ENCODE measurements at places on chromosomes 4 and X. TPM values are rescaled to one million over a fixed set of nuclear protein-coding genes. Genes with fewer than 3 reads are reported as not detected.
A peak's percentile ranks its signal among the peaks of the same experiment; 100 is the strongest.

Gene CT55
- 4.4 TPM for total RNA-seq

Gene XIAP
- 30.2 TPM for total RNA-seq

Gene GLUD2
- 176 TPM for total RNA-seq

Gene CENPVL3
- total RNA-seq: 35.6 TPM

Gene TECRL
- not detected for total RNA-seq

Gene PCDH7
- 2.4 TPM for total RNA-seq

Gene PASD1
- total RNA-seq: 34.1 TPM

DNA sequence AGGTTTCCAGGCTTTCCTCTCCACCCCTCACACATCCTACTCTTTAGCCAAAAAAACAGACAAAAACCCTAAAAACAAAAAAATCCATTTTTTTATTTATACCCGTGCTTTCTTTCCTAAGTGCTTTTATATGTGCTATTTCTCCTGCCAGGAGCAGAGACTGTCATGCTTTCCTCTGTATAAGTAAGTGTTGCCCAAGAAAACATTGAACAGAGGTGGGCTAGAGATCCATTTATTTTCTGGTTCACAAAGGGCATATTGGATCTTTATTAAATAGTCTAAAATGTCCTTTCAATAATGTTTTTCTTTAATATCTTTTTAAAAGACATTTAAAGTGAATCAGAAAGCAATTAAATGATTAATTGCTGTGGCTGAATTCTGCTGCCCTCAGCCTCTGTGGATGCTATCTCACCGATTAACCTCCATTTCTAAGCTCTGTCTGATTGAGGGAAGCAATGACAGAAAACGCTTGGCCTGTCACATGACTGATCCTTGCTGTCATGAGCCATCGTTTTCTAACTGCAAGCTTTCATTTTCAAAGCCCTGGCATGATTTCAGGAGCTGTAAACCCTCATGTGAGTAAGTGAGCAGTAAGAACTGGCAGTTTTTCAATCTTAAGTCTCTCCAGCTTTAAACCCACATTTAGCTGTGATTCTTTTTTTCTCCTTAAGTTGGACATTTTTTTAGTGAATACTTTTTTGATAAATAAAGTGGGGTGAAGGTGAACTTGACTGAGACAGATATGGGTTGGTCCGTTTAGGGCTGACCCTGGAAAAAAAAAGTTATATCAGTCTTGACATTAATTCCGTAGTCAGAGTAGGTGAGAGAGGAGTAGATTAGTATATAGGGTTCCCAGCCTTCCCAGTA is 180.7 kb upstream of the PGRMC2 start:
- peaks cover 7% of the 10 kb centered on the region for H3K4me1 ChIP-seq
- peak overlapping the region; percentile 15 for H3K27ac ChIP-seq
- H3K4me3 ChIP-seq: no peak overlapping the region

DNA sequence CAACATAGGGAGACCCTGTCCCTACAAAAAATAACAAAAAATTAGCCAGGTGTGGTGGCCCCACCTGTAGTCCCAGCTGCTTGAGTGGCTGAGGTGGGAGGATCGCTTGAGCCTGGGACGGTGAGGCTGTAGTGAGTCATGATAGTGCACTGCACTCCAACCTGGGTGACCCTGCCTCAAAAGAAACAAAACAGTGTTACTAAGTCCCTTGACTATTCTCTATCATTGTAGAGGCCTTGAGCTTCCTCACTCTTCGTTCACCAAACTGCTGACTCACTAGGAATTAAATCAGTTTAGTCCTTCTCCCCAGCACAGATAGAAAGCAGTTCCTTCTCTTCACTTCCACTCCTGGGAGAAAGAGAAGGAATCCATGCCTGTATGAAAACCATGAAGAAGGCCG is 14.5 kb downstream of the CDS1 start:
- H3K27me3 ChIP-seq: no peaks in the 10 kb centered on the region
- peaks cover 4% of the 10 kb centered on the region for H3K4me1 ChIP-seq
- H3K36me3 ChIP-seq: no peaks in the 10 kb centered on the region

DNA sequence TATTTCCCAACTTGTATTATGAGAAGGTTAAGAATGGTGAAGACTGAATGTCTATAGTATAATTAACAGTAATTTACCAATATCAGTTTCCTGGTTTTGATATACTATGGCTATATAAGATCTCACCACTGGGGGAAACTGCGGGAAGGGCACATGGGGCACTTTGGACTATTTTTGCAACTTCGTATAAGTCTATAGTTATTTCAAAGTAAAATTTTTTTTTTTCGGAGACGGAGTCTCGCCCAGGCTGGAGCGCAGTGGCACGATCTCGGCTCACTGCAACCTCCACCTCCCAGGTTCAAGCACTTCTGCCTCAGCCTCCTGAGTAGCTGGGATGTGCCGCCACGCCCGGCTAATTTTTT is 46.1 kb downstream of the CXorf58 start:
- DNase-seq: no peak
- H3K27ac ChIP-seq: no peak overlapping the region
- no peaks in the 10 kb centered on the region for H3K36me3 ChIP-seq
- no peak overlapping the region for H3K4me3 ChIP-seq
- H3K4me1 ChIP-seq: no peaks in the 10 kb centered on the region

- H3K36me3 ChIP-seq: no peaks in the 10 kb centered on the region
- no peaks in the 10 kb centered on the region for H3K4me1 ChIP-seq
- H3K27me3 ChIP-seq: no peaks in the 10 kb centered on the region
- H3K4me3 ChIP-seq: no peak overlapping the region
- no peak overlapping the region for H3K27ac ChIP-seq
- DNase-seq: no peak
Observed at GRCh38 chrX:31268359-31268758, 196.5 kb upstream of the FTHL17 start.

- no peak for DNase-seq
- no peaks in the 10 kb centered on the region for H3K36me3 ChIP-seq
- no peak overlapping the region for H3K4me3 ChIP-seq
- no peak overlapping the region for H3K27ac ChIP-seq
Observed at GRCh38 chr4:153098427-153098826, 105.8 kb upstream of the TRIM2 start.

DNA sequence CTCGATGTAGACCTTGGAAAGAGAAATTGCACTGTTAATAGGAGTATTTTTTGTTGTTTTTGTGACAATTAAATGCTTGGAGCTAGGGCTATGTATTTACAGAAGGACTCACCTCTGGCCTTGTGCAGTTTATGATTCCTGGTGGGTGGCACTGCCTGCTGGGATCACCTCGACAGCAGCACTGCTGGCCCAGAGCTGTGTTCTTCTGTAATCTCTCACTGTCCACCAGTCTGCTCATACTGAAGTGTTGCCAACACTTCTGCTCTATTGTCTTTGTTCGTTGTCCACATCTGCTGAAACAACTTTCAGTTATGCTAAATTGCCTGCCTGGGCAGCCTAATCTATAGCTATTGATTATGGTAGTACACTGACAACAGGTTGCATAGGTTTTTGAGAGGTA is 194.4 kb upstream of the ANK2 start:
- no peak for DNase-seq
- H3K4me3 ChIP-seq: no peak overlapping the region
- no peaks in the 10 kb centered on the region for H3K4me1 ChIP-seq
- H3K27ac ChIP-seq: no peak overlapping the region

DNA sequence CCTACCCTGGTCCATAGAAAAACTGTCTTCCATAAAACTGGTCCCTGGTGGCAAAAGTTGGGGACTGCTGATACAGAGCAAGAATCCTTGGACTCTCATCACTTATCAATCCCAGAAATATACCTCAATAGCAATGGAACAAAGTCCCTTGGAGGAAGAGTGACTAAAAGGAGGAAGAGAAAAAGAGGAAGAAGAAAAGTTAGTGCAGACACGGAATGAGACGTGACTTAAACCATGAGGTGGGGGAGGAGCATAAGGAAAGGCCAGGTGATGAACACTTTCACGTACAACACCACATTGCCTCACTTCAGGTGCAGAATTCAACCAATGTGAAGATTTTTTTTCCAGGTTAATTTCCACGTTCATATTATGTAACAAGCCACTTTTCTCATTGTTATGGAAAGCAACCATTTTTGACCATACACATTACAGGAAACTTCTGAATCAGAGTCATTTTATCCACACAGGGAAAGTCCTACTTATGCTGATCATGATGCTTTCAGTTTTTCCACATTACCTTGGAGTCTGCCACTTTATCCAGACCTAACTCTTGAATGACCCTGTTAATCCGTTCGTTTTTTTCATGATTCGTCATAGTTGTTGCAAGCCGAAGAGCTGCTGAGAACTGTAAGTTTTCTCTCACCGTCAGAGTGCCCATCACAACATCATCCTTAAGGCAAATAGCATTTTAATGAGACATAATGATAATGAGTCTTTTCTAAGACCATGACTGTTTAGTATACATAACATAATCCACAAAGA is 27.7 kb downstream of the ABCG2 start:
- H3K36me3 ChIP-seq: no peaks in the 10 kb centered on the region
- no peak overlapping the region for H3K4me3 ChIP-seq
- H3K4me1 ChIP-seq: no peaks in the 10 kb centered on the region
- H3K27ac ChIP-seq: no peak overlapping the region

DNA sequence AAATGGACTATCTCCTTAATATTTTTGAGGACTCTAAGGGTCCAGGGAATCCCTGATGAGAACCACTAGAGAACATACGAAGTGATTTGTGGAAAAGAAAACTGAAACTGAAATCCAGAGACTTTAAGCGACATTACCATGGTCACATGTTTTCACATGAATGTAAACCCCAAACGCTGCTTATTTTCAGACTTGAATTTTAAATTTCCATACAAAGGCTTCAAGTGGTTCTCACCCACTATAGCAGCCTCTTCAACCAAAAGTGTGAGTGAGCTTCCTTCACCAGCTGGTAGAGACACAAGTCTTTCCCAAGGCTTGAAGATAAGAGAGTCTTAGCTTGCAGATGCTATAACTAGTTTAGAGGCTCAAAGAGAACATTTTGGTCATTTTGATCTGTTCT is 232.7 kb downstream of the MGST2 start:
- H3K4me3 ChIP-seq: no peak overlapping the region
- no peaks in the 10 kb centered on the region for H3K27me3 ChIP-seq
- peaks cover 9% of the 10 kb centered on the region for H3K4me1 ChIP-seq
- H3K36me3 ChIP-seq: no peaks in the 10 kb centered on the region
- H3K27ac ChIP-seq: no peak overlapping the region

DNA sequence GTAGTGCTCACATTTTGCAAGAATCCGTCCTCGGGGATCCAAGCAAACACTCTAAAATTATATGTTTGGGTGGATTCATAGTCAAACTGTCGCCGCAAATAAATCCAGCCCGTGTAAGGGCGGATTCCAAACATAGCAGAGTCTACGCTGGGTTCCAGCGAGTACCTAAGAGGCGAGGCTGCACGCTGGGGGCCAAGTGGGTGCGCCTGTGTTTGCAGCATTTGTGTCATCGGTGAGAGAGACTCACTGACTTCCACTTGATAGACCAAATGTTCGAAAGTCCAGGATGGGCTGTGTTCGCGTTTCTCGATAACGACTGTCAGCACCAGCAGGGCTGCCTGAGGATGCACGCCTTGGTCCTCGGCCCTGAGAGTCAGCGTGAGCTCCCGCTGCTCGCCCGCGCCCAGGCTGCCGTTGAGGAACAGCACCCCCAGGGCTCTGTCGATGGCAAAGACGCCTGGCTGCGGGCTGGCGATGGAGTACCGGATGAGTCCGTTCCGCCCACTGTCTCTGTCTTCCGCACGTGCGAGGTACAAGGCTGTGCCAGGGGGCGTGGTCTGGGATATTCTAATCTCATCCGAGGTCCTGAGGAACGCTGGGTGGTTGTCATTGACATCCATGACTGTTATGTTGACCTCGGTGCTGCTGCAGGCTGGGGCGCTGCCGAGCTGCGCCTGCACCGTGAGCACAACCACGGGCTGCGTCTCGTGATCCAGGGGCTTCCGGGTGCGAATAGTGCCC is 158.7 kb downstream of the DCHS2 start:
- peak overlapping the region; percentile 57 for H3K4me3 ChIP-seq
- H3K27ac ChIP-seq: no peak overlapping the region
- no peaks in the 10 kb centered on the region for H3K27me3 ChIP-seq
- peaks cover 9% of the 10 kb centered on the region for H3K4me1 ChIP-seq

DNA sequence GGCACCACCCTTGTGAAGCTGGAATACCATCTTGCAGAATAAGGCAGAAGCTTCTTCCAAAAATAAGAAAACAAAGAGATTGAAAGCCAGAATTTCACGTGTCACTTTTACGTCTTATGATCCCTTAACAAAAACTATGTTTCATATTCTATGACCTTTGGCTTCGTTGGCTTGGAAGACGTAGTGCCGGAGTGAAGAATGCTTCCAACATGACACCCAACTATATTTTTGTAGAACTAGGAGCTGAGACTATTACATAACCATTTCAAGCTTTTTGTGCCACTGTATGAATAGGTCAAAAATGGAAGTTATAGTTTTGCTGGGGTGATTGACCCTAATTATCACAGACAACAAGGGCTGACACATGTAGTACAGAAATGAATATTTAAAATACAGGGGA is 996.2 kb downstream of the ADGRL3 start:
- no peaks in the 10 kb centered on the region for H3K27me3 ChIP-seq
- no peaks in the 10 kb centered on the region for H3K36me3 ChIP-seq
- no peak overlapping the region for H3K27ac ChIP-seq
- DNase-seq: no peak

DNA sequence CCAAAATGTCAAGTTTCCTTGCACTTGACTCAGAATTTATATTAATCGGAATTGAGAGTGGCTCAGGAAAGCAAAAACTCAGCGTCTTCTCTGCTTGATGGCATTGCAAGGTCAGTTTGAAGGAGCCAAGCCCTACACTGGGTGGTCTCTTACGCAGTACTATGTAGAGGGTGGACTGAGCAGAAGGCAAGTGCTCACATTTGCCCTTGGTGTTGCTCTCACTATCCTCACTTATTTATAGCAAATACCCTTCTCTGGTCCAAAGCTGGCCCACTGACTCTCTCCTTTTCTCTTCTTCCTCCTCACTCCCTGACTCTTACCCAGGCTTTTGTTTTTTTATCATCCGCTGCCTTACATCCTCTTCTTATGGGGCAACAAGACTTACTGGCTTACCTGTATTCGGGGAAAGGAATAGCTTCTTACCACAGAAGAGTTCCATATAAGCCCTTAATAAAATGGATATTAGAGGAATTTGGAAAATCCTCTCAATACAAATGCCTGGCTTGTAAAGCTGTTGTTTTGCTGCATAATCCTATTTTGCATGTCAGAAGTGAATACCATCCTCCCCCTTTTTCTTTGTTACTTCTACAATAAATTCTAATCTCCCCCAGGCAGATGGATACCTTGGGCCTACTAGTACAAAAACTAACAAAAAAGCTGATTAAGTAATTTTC is 24.8 kb upstream of the GATB start:
- H3K27ac ChIP-seq: no peak overlapping the region
- no peak overlapping the region for H3K4me3 ChIP-seq
- no peak for DNase-seq
- no peaks in the 10 kb centered on the region for H3K36me3 ChIP-seq
- peaks cover 10% of the 10 kb centered on the region for H3K4me1 ChIP-seq

DNA sequence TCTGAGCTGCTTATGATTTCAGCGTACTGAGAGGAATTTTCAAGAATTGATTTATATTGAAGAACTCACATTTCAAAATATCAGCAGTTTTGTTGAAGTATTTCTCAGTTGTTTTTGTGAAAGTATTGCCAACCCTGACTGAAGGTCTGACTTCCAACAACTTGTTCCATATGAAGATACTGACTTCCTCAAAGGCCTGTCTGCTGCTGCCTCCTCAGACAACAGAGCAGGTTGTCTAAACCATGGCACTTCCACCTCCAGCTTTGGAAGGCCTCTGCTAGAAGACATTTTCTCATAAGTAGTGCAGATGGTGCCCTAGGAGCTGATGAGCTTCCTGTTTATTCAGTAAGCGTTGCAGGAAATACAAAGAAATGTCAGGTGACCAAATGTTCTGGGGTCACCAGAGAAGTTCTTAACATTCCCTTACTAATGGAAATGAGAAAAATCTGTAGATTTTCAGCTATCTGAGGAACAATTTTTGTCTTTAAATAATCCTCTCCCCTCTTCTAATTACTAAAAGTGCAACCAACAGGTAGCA is 28.8 kb downstream of the FGF2 start:
- no peaks in the 10 kb centered on the region for H3K36me3 ChIP-seq
- no peak for DNase-seq
- H3K4me3 ChIP-seq: no peak overlapping the region
- H3K27ac ChIP-seq: no peak overlapping the region

Data from testis (tissue), 5 donors.